ENCODE measurements at places on chromosomes 1 and 21.

DNA sequence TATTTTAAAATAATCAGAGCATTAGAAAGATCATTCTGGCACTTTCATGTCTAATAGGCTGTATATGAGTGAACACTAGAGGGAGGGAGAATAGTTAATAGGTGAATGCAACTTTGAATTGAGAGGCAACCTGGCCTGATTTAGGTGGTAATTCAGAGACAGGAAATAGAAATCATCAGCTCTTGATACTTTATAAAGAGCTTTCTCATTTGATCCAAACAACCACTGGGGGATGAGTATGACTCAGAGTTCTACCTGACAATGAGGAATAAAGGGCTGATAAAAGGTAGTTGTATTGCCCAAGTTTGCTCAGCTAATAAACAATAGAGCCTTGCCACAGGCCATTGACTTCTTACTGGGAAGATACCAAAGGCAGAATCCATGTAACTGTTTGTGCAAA lies 5.2 kb upstream of the FAM89A start:
- DNase-seq = no peak

DNA sequence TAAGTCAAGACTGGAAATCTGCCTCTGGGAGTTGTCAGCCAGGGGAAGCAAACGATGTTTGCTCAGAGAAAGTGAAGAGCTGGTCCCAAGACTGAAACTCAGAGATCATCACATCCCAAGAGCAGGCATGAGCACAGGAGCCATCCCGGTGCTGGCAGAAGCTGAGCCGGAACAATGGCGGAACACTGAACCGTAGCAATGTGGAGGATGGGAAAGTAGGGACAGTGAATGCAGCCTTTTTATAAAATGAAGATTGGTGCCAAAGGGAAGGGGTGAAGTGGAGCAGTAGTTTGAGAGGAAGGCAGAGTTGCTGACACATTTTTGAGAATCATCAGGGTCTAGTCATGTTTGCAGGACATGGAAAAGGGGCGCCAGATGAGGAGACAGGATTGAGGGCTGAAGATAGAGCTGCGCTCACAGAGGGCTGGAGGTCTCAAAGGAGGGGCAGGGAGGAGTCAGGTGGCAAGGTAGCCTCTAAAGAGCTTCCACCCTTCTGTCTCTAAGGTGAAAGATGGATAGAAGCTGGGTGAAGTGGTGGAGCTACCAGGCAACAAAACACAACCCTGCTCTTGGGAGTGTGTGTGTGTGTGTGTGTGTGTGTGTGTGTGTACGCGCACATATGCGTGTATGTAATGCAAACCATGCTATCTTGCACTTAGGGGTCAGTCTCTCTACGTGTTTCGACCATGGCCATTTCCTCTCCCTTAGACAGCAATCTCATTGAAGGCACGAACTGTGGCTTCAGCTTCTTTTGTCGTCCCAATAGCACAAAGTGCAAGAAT lies 94.3 kb upstream of the IRF2BP2 start:
- no peak for DNase-seq

DNA sequence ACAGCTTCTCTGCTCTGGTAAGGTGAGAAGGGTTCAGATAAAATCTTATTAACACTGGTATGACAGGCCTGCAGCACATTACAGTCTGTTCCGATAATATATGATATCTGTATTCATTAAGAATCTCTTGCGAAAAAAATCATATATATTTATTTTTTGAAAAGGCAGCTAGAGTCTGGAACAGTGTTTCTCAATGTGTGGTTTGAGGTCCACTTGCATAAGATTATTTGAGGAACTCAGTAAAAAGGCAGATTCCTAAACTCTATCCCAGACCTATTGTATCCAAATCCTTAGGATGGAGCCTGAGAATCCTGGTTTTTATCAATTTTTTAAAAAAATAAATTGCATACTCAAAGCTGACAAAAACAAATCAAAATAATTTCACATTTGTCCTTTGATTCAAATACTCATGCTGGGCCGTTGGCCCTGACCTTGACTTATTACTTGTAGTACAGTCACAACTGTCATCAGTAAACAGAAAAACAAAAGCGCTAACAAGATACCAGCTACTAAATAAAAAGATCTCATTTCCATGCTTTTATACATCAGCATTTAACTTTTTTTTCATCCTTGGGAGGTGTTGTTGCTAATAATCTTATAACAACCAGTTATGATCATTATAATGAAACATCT lies 60.6 kb downstream of the RGS2 start:
- no peak for DNase-seq

GRCh38 chr21:21813289-21813688 lies 815.1 kb downstream of the NCAM2 start:
- no peak for DNase-seq

DNA sequence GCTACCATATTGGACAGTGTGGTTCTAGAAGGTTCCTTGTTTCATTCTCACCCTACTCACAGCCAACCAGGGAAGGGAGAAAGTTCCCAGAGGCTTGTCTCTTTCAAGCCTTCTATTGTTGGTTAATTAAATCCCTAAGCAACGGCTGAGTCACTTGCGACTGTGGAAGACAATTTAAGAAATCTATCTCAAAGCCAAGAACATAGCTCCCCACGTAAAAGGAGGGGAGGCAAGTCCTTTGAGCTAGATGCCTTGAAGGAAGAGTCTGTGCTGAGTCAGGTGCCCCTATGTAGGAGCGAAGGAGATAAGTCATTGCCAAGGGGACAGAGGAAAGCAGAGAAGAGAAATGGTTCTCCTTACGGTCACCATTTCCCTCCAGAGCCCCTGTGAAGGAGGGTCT lies 79.4 kb upstream of the PPP2R5A start:
- DNase-seq = no peak

GRCh38 chr21:26528882-26529281 lies 44.2 kb downstream of the CYYR1 start:
- DNase-seq = no peak

DNA sequence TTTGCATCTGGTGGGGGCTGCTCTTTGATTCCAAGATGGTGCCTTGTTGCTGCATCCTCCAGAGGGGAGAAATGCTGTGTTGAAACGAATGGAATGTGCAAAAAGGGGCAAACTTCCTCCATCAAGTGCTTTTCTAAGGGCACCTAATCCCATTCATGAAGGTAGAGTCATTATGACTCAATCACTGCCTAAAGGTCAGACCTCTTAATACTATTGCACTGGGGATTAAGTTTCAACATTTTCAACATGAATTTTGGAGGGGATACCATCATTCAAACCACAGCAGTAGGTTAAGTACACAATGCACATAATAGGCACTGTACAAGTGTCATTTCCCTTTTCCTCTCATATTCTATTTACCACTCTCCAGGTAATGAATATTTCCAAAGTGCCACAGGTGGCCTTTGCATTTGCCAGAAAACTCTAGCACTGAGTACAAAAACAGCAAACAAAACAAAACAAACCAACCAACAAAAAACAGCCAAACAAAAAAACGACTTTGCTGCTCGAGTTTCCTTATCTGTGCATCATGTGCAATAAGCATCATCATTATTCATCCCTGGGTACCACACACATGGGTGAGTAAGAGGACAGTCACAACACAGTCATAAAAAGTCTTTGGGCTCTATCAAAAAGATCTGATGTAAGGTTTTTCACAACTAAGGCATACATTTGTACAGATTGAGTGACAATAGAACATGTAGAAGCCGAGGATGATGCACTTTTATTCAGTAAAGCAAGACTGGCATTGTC lies 42.5 kb downstream of the IFI44 start:
- DNase-seq = peak; percentile 75

DNA sequence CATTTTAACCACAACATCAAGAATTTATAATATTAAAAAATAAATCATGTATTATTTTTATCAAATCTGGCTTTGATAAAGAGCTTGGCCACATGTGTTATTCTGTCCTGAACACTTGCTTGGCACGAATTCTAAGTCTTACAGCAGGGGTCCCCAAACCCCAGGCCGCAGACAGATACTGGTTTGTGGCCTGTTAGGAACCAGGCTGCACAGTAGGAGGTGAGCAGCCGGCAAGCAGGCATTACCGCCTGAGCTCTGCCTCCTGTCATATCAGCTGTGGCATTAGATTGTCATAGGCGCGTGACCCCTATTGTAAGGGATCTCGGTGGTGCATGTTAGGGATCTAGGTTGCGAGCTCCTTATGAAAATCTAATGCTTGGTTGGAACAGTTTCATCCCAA lies 127.6 kb upstream of the IVNS1ABP start:
- DNase-seq = no peak

- peak; percentile 23 for DNase-seq
These were observed 33.0 kb downstream of the SETD4 start for GRCh38 chr21:36027347-36027746.

DNA sequence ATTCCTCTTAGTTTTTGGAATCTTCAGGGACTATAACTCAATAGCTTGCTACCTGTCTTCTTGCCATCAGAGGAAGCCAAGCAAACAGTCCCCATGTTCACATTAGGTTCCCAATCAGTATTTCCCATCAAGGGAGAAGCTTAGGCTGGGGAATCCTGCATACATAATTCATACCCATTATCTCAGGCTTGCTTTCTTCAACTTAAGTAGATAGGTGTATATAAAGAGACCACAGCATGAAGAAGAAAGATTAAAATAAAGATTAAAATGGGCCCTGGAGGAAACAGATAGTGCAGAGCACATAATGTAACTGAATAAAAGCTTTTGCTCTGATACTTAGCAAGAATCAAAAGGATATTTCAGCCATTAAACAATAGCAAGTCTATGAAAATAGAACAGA lies 29.0 kb upstream of the KCNK1 start:
- no peak for DNase-seq

GRCh38 chr1:167711797-167712196 lies 10.0 kb upstream of the MPZL1 start:
- DNase-seq = no peak

DNA sequence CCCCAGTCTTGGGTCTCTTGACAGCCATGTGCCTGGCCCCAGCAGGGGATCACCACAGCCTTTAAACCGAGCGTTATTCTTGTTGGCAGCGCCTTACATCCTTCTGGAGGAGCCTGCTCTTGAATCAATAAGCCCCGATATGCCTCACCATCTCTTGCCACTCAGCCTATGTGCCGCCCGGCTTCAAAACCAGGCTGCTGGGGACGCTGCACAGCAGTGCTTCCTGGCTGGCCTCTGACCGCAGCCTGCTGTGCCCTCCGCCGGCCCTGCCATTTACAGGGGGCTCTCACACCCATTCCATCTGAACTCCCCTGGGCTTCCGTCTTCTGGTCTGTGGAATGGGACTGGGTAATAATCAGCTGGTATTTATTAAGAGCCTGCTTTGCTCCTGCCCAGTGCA lies 3.0 kb upstream of the PEX10 start:
- no peak for DNase-seq

GRCh38 chr1:178593515-178593914 lies 80.6 kb downstream of the TEX35 start:
- DNase-seq = no peak

- DNase-seq = no peak
These were observed 26.8 kb downstream of the BCAS2 start for GRCh38 chr1:114554577-114554976.

DNA sequence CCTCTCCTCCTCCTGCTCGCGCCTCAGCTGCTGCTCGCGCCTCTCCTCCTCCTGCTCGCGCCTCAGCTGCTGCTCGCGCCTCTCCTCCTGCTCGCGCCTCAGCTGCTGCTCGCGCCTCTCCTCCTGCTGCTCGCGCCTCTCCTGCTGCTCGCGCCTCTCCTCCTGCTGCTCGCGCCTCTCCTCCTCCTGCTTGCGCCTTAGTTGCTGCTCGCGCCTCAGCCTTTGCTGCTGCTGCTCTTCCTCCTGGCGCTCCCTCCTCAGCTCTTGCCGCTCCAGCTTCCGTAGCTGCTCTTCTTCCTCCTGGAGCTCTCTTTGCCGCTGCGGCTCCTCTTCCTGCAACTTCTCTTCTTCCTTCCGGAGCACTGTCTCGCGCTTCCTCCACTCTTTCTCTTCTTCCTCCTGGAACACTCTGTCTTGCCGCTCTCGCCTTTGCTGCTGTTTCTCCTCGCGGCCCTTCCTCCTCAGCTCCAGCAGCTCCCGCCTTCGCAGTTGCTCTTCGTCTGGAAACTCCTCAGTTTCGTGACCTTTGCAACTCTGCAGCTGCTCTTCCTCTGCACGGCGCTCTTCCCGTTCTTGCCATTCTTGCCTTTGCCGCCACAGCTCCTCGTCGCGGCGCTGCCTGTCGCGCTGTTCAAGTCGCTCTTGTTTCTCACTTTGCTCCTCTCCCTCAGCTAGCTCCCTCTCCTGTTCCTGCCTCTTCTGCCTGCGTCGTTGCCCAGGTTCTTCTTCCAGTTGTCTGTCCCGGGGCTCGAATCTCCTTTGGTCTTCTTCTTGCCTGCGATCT lies 3.0 kb downstream of the TCHH start:
- peak; percentile 41 for DNase-seq

DNA sequence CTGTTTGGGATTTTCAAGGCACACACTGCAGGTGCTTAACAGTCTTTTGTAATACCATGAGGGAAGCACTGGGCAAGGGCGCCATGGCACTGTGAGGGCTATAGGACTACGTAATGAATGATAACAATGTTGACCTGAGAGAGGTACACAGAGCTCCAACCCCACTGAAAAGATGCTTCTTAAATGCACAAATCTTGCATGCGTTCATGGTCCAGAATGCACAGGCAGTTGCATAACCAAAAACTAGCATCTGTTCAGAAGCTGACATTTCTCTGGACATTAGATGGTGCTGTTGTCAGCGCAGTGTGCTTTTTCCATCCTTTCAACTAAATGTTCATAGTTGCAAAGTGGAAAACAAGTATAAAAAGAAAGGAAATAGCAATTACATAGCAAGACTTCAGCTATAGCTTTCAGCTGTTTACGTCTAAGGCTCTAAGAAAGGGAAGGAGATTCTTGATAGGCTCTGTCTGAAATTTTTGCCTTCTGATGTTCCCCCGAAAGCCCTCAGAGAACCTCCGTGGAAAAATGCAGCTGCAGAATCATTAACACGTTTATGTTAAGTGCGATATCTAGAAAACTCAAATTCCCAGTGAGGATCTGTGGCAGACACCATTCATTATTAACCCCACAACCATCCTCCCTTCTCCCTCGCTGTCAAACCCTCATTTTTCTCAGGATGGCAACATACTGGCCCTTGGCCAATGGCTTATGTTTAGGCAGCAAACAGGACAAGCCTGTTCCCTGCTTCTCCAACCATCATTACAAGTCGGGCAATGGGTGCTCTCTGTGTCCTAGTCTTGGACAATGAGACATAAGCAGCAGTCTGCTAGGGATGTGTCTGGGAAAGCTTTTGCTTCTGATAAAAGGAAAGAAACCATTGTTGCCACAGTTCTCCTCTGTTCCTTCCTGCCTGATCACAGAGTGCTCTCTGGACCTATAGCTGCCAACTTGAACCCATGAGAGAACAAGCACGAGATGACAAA lies 8.2 kb upstream of the TARBP1 start:
- DNase-seq = peak; percentile 84

- DNase-seq = no peak
These were observed 33.5 kb upstream of the CRB1 start for GRCh38 chr1:197234581-197234980.

GRCh38 chr1:221718381-221719277 lies 23.3 kb downstream of the DUSP10 start:
- DNase-seq = peak; percentile 99
